ENCODE measurements at places on chromosomes 7 and 10. TPM values are rescaled to one million over a fixed set of nuclear protein-coding genes. Genes with fewer than 3 reads are reported as not detected.

PMPCB gene
- 43.6 TPM for total RNA-seq

PKD1L1 gene
- total RNA-seq = 1.0 TPM

IFIT1B gene
- not detected for total RNA-seq

GNGT1 gene
- total RNA-seq = not detected

ASB10 gene
- total RNA-seq = not detected

CASP2 gene
- total RNA-seq = 26.7 TPM

GBX1 gene
- total RNA-seq = not detected

SGCE gene
- 74.1 TPM for total RNA-seq

MGAM2 gene
- 0.61 TPM for total RNA-seq

C10orf105 gene
- total RNA-seq = 0.52 TPM

GCK gene
- total RNA-seq = 0.23 TPM

ZNF3 gene
- 22.4 TPM for total RNA-seq

SYCE1 gene
- 0.87 TPM for total RNA-seq

GAD2 gene
- not detected for total RNA-seq

PTF1A gene
- total RNA-seq = not detected

GTPBP4 gene
- 36.5 TPM for total RNA-seq

AGAP4 gene
- total RNA-seq = 22.1 TPM

TRIM73 gene
- 4.4 TPM for total RNA-seq

PRLHR gene
- total RNA-seq = not detected

IL2RA gene
- total RNA-seq = 4.3 TPM

RBP4 gene
- total RNA-seq = 18.6 TPM

SSC4D gene
- total RNA-seq = 1.1 TPM

UPF2 gene
- 20.1 TPM for total RNA-seq

SFRP4 gene
- total RNA-seq = 6.7 TPM

FANK1 gene
- total RNA-seq = 2.6 TPM

HOXA5 gene
- total RNA-seq = 16.0 TPM

UTF1 gene
- total RNA-seq = not detected

SCRN1 gene
- total RNA-seq = 36.1 TPM

HEPACAM2 gene
- total RNA-seq = not detected

DDIT4 gene
- 200 TPM for total RNA-seq

CXCL12 gene
- total RNA-seq = 40.8 TPM

OPN4 gene
- total RNA-seq = not detected

HMX3 gene
- not detected for total RNA-seq

FAM237B gene
- total RNA-seq = not detected

PTPN20 gene
- 2.6 TPM for total RNA-seq

ZC3HAV1 gene
- 36.0 TPM for total RNA-seq

SPAG6 gene
- total RNA-seq = not detected

PHKG1 gene
- 0.72 TPM for total RNA-seq

SEMA3C gene
- 37.2 TPM for total RNA-seq

WEE2 gene
- not detected for total RNA-seq

ATP5F1C gene
- 163 TPM for total RNA-seq

LIPF gene
- not detected for total RNA-seq

PCLO gene
- total RNA-seq = 5.3 TPM

IRF5 gene
- total RNA-seq = 29.4 TPM

CALML5 gene
- total RNA-seq = not detected

BTBD16 gene
- 0.35 TPM for total RNA-seq

Data from upper lobe of right lung (tissue), 1 donor.